ENCODE measurements at places on chromosomes 1 and 21.

GRCh38 chr1:236120721-236121153 lies 21.6 kb upstream of the GPR137B start:
- DNase-seq = no peak

- no peak for DNase-seq
Measured at GRCh38 chr1:61956016-61956645, 213.9 kb downstream of the PATJ start.

- no peak for DNase-seq
Measured at GRCh38 chr1:185152187-185152767, 4.5 kb downstream of the TRMT1L start.

DNA sequence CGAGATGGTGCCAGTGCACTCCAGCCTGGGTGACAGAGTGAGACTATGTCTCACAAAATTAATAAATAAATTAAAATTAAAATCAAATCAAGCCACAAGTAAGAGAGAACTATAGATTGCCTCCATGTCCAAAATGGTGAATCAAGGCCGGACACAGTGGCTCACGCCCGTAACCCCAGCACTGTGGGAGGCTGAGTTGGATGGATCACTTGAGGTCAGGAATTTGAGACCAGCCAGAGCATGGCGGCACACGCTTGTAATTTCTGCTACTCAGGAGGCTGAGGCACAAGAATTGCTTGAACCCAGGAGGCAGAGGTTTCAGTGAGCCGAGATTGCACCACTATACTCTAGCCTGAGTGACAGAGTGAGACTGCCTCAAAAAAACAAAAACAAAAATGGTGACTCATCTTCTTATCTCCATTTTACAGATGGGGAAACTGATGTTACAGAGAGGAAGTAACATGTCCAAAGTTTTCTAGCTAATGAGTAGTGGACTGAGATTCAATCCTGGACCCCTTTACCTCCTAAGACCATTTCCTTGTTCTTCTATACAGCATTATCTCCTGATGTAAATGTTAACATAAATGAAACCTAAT lies 99.0 kb upstream of the HNRNPU start:
- no peak for DNase-seq

DNA sequence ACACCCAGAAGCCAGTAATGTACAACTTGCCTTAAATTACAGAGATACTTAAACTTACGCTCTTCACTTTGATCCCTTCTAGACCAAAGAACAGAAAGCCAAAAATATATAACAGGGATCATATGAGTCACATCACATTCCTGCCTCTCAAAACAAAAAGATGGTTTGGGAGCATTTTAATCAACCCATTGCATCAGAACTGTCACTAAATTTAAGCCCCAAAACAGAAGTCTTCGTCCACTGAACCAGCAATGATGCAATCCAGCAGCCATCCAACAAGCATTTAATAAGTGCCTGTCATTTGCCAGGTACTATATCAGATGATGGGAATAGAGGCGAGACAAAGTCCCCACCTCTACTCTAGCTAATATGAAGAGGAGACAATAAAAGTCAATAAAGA lies 42.7 kb upstream of the GLIS1 start:
- no peak for DNase-seq

- DNase-seq = no peak
Measured at GRCh38 chr1:153560771-153561465, 4.7 kb downstream of the S100A2 start.

- no peak for DNase-seq
Measured at GRCh38 chr1:85568660-85569059, 11.9 kb upstream of the CCN1 start.

- DNase-seq = no peak
Measured at GRCh38 chr1:236522937-236523703, 662 bp upstream of the LGALS8 start.

GRCh38 chr1:30872033-30872947 lies 36.3 kb downstream of the SDC3 start:
- no peak for DNase-seq

GRCh38 chr1:117367046-117368025 lies at the start of gene MAN1A2:
TSS of gene MAN1A2 (plus strand) at chr1:117367449. CDS start at chr1:117368184, 735 bp downstream.
- DNase-seq = peak; percentile 65

GRCh38 chr1:4468386-4468785 lies 186.0 kb upstream of the AJAP1 start:
- DNase-seq = no peak

- no peak for DNase-seq
Measured at GRCh38 chr21:45780647-45781046, 137.1 kb downstream of the PCBP3 start.

Data from activated CD4-positive, alpha-beta T cell treated with anti-CD3 and anti-CD28 coated beads, Interleukin-2, amount 50 U/mL, for 1 hour (primary cell).